ENCODE measurements at places on chromosomes 2 and 18.

- no peak for DNase-seq
These were observed 24.3 kb upstream of the PSMD14 start for GRCh38 chr2:161283926-161284325.

GRCh38 chr2:149661844-149662243, 74.3 kb upstream of the MMADHC start:
- DNase-seq: peak; percentile 76

- DNase-seq: peak; percentile 8
These were observed 999.7 kb upstream of the LRRTM1 start for GRCh38 chr2:81304154-81304830.

DNA sequence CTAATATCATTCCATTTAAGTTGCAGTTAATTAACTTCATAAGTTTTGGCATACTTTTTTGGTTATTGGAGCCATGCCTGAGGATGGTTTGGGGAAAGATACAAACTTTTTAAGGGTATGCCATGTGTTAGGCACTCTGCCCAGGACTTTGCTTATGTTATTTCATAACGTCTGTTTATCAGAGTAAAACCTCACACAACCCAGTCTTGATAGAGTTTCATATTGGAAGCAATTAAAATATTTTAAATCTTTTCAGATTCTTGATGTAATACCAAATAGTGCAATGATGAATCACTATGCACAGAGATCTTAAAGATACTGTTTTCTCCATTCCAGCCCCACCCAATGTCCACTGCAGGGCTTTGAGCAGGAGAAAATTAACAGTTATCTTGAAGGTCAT, 529.1 kb upstream of the HNMT start:
- DNase-seq: peak; percentile 74

DNA sequence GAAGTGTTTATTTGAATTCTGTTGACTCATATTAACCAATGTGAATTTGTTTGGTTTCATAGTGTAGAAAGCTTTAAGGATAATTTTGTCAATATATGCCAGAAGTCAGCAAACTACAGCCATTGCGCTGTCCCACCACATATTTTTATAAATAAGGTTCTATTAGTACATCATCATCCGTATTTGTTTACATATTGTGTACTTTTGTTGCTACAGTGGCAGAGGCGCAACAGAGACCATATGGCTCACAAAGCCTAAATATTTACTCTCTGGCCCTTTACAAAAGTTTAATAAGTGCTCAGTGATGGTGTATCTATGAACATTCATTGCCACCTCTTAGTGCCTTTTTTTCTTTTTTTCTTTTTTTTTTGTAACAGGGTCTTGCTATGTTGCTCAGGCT, 6.4 kb downstream of the ERLEC1 start:
- DNase-seq: no peak

- DNase-seq: no peak
These were observed 87.1 kb upstream of the RAB6C start for GRCh38 chr2:129892360-129892759.
